T-cell (primary cell): ENCODE measurements at places on chromosomes 1 and 21. TPM values are rescaled to one million over a fixed set of nuclear protein-coding genes. Genes with fewer than 3 reads are reported as not detected.

DNA sequence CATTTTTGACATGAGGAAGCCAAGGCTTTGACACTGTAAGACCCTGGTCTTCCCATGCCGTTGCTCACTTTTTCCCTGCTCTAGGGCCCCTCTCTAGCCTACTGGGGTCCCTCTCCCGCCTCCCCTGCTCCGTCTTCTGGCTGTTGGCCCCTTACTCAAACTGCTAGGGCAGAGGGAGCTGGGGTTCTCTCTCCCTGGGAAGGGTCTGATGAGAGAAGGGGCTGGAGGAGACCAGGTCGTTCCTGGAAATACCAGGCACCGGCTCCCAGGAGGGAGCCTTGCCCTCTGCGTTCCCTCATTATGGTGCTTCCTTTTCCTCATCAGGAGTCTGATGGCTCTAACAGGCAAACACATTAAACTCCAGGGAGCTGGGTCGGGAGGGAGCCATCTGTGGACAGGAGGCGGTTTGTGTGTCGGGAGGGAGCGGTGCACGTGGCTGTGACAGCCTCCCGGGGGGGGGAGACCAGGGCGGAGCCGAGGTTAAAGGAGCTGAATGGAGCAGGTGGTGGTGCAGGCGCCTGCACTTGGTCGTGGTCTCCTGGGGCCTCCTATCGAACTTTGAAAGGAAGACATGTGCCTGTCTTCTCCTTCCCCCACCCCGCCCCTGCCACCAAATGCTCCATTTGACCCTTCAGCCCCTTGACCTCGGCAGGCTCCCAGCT, 35.4 kb upstream of the LHX4 start:
- H3K36me3 ChIP-seq = peaks cover 14% of the 10 kb centered on the region
- no peaks in the 10 kb centered on the region for H3K4me1 ChIP-seq
- no peak overlapping the region for H3K4me3 ChIP-seq
- DNase-seq = no peak

The RNF220 gene
- total RNA-seq = 127 TPM

GRCh38 chr1:215201283-215201682, 118.7 kb downstream of the KCNK2 start:
- no peak for DNase-seq
- no peak overlapping the region for H3K4me3 ChIP-seq
- no peaks in the 10 kb centered on the region for H3K36me3 ChIP-seq
- no peaks in the 10 kb centered on the region for H3K27me3 ChIP-seq

The NPHP4 gene
- total RNA-seq = 9.3 TPM

GRCh38 chr1:21866707-21867043, 54.6 kb downstream of the LDLRAD2 start:
- no peak overlapping the region for H3K4me3 ChIP-seq
- no peak overlapping the region for H3K27ac ChIP-seq
- H3K36me3 ChIP-seq = no peaks in the 10 kb centered on the region
- no peak for DNase-seq
